ENCODE measurements at places on chromosomes 11 and 22.

GRCh38 chr11:134905928-134906327 is 493.9 kb upstream of the B3GAT1 start:
- DNase-seq, result no peak

GRCh38 chr11:72209101-72209500 is 7.5 kb upstream of the FOLR2 start:
- no peak for DNase-seq

GRCh38 chr11:2393941-2394817 is 6.4 kb upstream of the TSSC4 start:
- no peak for DNase-seq

DNA sequence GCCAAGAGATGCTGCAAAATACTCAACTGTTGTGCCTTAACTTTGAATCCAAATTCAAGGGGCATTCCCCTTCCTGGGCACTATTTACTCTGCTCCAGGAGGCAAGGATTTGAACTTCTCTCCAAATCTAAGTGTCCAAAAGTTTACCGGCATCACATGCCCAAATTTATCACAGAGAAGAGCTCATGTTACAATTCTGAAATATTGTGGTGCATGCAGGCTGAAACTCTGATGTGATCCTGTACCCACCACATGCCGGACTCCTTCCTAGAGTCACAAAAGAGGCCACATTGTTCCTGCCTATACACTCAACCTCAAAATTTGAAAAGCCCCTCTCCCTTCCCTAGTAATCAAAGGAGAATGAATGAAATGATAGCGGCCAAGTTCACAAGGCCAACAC is 1.3 kb downstream of the TRAF6 start:
- no peak for DNase-seq

DNA sequence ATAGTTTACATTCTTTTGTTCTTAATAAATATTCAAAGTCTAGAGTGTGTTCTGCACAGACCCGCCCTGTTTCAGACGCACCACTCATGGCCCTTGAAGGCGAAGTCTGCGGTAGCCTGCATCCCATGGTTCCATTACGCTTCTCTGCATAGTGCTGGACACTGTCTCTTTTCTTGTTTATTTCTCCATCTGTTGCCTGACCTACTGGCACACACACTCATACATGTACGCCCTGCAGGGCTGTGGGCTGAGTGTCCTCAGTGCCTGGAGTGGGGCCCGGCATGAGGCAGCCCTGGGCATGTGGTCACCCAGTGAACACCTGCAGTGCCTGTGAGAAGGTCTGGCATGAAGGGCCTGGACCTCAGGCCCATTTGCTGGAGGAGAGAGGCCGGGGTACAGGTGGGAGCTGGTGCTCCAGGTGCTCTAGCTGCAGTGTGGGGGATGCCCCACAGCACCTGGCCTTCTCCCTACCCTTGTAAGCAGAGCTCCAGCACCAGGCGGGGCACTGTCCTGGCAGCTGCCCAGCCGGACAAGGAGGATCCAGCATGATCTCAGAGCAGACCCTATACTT is 404.1 kb downstream of the TBC1D22A start:
- no peak for DNase-seq
